HS-5 (cell line): ENCODE measurements at places on chromosomes 4 and X.

DNA sequence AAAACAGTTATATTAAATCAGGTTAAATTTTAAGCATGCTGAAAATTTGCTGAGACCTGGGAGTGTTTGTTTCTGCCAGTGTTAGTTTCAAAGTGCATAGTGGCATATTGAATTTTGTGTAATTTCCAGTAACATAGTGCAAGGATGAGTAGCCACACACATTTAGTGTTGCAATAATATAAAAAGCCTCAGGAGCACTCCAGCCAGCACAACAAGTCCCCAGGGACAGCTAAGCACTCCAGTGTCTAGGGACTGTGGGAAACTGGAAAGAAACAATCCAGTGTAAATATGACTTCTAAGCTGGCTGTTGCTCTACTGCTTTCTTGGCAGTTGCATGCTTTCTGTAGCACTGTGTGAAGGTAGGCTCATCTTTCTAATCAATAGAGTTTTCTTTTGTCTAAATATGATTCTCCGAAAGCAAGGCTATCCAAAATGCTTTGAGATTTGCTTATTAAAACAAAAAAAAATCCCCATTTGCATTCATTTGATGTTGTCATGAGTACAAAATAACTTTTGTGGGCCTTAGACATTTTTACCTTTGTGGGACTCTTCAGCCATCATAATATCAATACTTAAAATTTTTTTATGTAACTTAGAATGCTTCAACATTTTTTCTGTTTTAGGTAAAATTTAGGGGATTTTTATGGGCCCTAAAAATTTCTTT is 24.2 kb upstream of the CXCL2 start:
- DNase-seq: no peak

DNA sequence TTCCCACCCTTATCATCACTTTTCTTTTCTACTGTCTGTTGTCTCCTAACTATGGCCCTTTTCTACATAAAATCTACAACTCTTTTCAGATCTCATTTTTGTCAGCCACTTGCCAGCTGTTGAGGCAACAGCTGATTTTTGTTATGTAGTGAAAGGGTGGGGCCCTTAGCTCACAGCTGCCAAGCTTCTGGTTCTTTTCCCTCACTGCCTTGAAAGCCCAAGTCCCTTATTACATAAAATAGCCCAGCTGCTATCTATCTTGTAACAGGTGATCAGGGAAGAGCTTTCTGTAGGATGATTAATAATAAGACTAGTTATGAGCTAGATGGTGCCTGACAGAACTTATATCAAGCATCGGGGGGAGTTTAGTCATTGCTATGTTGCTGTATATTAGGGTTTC is 45.9 kb downstream of the ADGRL3 start:
- DNase-seq: no peak

DNA sequence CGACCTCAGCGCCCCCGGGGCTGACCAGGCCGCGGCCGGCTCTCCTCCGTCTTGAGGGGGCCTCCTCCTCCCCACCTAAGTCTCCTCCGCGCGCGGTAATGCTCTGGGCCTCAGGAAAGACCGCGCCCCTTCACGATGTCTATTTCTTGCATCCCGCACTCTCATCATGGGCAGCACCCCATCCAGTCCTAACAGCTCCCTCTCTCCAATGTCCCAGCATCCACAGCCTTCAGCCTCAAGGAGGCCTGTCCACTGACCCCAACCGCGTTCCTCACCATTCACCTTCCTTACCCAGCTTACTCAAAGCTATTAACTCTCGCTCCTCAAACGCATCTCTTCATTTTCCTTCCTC is 77.5 kb downstream of the MAGED4 start:
- no peak for DNase-seq

- DNase-seq: no peak
These were observed 5.6 kb downstream of the MSANTD1 start for GRCh38 chr4:3254302-3255131.

- DNase-seq: no peak
These were observed 456.4 kb upstream of the TEX13C start for GRCh38 chrX:124863303-124863702.

DNA sequence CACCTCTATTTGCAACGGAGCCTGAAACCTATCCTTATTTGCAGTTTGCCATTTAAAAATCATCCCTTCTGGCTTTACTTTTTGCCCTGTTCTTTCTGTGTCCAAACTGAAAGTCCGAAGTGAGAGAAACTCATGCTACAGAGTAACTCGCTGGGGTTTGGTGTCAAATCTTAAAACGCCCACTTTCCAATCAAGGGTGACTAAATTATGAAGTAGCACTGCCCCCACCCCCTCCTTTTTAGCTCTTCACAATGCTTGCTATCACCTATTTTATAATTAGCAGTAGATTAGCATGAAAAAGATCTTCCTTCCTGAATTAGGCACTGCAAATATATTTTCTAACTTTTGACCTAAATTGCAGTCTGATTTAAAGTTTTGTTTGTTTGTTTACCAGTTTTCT is 52.5 kb downstream of the VGLL1 start:
- DNase-seq: no peak

DNA sequence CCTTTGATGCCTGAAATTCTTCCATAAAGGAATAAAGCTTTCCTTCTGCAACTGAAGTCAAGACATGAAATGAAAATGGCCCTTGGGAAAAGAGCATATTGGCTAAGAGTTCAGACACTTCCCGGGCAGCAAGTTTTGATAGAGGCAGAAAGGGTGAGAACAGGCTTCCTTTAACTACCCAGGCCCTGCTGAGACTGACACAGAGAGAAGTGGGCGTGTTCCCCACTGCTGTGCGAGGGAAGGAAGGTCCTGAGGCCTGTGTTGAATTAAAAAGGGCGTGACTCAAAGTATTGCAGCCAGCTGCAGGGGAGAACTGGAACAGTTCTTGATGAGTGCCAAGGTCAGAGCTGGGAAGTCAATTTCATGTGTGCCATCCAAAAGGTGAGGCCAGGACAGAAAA is 33.9 kb upstream of the ADGRG2 start:
- DNase-seq: no peak

DNA sequence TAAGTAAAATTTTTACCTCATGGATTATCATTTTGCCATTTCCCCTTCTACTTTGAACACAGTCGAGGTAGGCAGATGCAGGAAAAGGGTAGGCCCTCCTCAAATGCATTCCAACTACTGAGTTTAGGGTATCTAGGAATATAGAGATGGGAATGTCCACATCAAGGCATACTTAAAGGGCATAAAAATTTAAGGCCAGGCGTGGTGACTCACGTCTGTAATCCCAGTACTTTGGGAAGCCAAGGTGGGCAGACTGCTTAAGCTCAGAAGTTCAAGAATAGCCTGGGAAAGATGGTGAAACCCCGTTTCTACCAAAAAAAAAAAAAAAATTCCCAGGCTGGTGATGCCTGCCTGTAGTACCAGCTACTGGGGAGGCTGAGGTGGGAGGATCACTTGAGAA is 146.5 kb downstream of the PDGFC start:
- DNase-seq: no peak
